A549 treated with RU486 at 1 μM for 4 hours (cell line): ENCODE measurements at places on chromosomes 6 and 20. TPM values are rescaled to one million over a fixed set of nuclear protein-coding genes. Genes with fewer than 3 reads are reported as not detected.

The PTCRA gene
- total RNA-seq, result not detected in 5 replicates

The BFSP1 gene
- 4.0 to 6.0 TPM (median 4.6 TPM) in 5 replicates for total RNA-seq

The C6orf58 gene
- total RNA-seq, result 0.13 to 0.33 TPM (median 0.13 TPM) in 3 of 5 replicates, not detected in the others

The PRKN gene
- total RNA-seq, result 0.07 TPM in 1 of 5 replicates, not detected in the others

The TREM1 gene
- total RNA-seq, result 0.22 TPM in 1 of 5 replicates, not detected in the others

The COX4I2 gene
- not detected in 5 replicates for total RNA-seq

The FRK gene
- 0.71 to 1.7 TPM (median 1.5 TPM) in 5 replicates for total RNA-seq

The RIMS1 gene
- not detected in 5 replicates for total RNA-seq

The BTNL2 gene
- total RNA-seq, result not detected in 5 replicates

The OR12D3 gene
- total RNA-seq, result not detected in 5 replicates

The ZNF217 gene
- total RNA-seq, result 11.7 to 25.1 TPM (median 22.7 TPM) in 5 replicates

The C6orf141 gene
- total RNA-seq, result 20.9 to 24.6 TPM (median 22.9 TPM) in 5 replicates

The SNPH gene
- 3.7 to 5.3 TPM (median 4.1 TPM) in 5 replicates for total RNA-seq

The TRIM38 gene
- total RNA-seq, result 1.8 to 2.1 TPM (median 1.9 TPM) in 5 replicates
